ENCODE measurements at places on chromosomes 4 and X.
A peak's percentile ranks its signal among the peaks of the same experiment; 100 is the strongest.

DNA sequence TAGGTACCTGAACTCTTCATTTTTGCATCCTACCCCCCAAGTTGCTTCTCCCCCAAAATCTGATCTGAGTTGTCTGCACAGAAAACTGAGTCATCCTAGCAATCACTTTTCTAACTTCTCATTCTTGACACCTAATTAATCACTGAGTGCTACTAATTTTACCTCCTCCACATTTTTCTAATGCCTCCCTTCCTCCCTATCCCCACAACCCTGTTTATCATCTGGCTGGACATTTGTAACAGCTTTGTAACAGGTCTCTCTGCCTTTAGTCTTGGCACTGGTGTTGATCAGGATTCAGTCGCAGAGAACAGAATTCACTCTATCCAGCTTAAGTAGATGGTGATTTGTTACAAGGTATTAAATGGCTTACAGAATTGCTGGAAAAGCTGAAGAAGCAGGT lies 303.9 kb upstream of the GATB start:
- no peak for DNase-seq

GRCh38 chr4:102503831-102504786 lies 3.0 kb downstream of the NFKB1 start:
- no peak for DNase-seq

DNA sequence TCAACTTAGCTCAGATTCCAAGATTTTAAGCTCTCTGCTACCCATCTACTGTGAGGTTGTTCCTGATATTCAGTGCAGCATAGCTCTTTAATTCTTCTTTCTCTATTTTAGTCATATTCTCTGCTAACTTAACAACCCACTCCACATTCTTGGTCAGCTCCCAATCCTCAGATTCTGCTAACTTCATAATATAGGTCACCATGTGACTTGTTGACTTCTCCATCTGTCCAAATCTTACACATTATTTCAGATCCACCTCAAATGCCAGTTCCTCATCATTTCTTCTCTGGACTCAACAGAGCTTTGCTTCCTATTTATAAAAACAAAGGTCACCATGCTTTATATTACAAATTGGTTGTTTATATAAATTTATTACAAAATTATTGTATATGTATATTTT lies 29.3 kb upstream of the RXFP1 start:
- no peak for DNase-seq

DNA sequence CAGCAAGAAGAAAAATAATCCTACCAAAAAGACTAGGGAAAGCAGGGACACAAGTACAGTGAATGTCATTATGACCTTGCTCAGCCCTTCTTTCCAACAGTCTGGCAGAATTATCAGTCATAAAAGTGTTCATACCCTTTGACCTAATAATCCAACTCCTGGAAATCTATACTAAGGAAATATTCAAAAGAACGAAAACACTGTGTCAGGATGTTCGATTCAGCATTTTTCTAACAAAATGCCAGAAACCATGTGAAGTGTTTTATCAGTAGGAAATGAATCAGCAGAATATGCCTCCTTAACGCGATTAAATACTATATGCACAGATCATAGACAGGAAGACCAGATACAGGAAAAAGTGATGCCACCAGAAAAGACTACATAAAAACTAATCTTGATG lies 16.2 kb upstream of the S100G start:
- DNase-seq = no peak

GRCh38 chr4:156560701-156561100 lies 410.9 kb downstream of the PDGFC start:
- DNase-seq = no peak

GRCh38 chr4:121939690-121940089 lies 12.2 kb downstream of the TRPC3 start:
- DNase-seq = no peak

- DNase-seq = no peak
These were observed 25.6 kb upstream of the MSMO1 start for GRCh38 chr4:165301833-165302232.

- peak; percentile 75 for DNase-seq
These were observed at the start of gene PRAF2 for GRCh38 chrX:49073601-49074575. Gene PRAF2, minus strand, starts transcription at chrX:49074002. Its CDS starts 15 bp downstream, at chrX:49073987.

DNA sequence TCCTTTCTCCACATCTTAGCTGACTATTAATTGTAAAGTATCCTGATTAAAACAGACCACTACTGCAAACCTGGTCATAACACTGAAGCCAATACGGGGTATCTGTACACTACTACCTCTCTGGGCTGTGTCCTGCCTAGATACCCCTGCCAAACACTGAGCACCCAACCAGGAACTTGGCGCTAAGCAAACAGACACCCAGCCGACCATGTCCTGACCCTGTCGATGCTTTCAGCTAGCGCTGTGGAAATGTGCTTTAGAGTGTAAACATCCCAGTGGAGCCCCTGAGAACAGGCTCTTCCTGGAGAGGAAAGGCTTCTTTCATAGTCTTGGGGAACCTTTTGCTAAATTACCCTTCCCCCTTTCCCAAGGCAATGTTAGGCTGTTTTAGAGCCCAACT lies 52.9 kb downstream of the CCNG2 start:
- DNase-seq = no peak

DNA sequence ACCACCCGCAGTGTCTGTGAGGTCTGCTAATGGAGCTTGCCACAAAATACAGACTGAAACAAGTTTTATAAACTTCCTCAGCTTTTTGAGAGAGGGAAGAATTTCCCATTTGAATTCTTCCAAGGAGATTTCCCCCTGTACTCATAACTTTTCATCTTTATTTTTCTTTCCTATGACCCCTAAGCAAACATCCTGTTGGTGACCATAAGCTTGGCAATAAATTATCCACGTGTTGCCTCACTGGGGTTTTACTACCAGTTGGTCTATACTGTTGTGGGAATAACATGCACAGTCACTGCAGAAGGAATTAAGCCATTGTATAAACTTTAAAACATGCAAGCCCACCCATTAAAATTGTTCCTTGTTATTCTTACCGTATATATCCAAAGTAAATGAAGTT lies 86.2 kb downstream of the SLC39A8 start:
- DNase-seq = no peak

- DNase-seq = no peak
These were observed 160.2 kb downstream of the NHS start for GRCh38 chrX:17535229-17535628.

- no peak for DNase-seq
These were observed 62.8 kb downstream of the PPP3CA start for GRCh38 chr4:101284546-101284945.

GRCh38 chr4:144656850-144657249 lies 10.9 kb downstream of the HHIP start:
- no peak for DNase-seq

GRCh38 chr4:155072417-155072816 lies 136.0 kb upstream of the NPY2R start:
- DNase-seq = no peak

- no peak for DNase-seq
These were observed 54.5 kb upstream of the C4orf54 start for GRCh38 chr4:99712099-99712498.

GRCh38 chr4:123471655-123472369 lies 75.2 kb downstream of the SPRY1 start:
- no peak for DNase-seq

DNA sequence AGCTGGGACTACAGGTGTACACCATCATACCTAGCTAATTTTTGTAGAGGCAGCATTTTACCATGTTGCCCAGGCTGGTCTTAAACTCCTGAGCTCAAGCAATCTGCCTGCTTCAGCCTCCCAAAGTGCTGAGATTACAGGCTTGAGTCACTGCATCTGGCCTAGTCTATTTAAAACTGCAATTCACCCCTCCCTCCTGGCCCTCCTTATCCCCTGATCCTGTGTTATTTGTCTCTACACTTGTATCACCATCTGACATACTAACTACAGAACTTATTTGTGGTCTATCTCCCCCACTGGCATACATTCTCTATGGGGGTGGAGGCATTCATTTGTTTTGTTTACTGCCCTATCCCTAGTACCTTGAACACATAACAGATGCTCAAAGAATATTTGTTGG lies 23.7 kb downstream of the CC2D2A start:
- no peak for DNase-seq

- DNase-seq = no peak
These were observed 250.9 kb downstream of the TENM3 start for GRCh38 chr4:182494103-182494502.

GRCh38 chrX:97117572-97117971 lies 233.9 kb downstream of the RPA4 start:
- no peak for DNase-seq

DNA sequence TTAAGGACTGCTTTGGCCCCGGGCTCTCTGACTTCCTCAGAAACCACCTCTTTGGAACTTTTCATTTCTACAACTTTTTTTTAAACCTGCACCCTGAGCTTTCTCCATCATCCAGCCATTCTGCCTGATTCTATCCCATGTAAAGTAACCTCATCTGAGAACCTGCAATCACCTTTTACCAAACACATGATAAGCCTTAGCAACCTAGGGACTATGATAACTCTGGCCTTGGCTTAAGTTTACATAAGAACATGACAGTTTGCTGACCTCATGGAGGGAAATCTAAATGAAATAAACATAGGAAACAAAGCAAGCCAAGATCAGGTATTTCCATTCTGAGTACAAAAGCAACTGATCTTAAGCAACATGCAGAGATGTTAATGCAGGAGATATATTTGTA lies 15.7 kb upstream of the TMEM150C start:
- no peak for DNase-seq

GRCh38 chr4:630656-631055 lies 5.3 kb downstream of the PDE6B start:
- no peak for DNase-seq

DNA sequence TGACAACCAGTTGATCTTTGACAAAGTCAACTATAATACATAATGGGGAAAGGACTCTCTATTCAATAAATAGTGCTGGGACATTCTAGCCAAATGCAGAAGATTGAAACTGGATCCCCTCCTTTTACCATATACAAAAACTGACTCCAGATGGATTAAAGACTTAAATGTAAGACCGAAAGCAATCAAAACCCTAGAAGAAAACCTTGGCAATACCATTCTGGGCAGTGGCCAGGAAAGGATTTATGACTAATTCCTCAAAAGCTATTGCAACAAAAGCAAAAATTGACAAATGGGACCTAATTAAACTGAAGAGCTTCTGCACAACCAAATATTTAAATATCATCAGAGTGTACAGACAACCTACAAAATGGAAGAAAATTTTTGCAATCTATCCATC lies 185.1 kb downstream of the NPNT start:
- DNase-seq = no peak

- DNase-seq = no peak
These were observed 2.3 kb downstream of the APBB2 start for GRCh38 chr4:41211951-41212615.

DNA sequence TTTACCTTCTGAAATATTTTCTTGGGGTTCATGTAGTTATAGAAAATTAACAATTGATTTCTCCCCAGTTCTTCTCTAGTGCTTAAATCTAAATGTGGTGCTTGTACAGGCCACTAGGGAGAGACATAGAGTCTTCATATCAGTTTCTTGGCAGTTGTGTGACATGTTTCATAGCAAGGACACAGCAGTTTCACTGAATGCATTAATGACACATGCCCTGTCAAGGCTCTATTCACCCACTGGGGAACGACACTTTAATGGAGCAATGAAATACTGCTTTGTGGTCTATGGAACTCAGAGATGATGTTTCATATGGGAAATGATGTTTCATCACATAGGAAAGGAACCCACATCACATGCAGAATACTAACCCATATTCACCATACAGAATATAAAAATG lies 2.8 kb downstream of the VEGFC start:
- DNase-seq = peak; percentile 77

DNA sequence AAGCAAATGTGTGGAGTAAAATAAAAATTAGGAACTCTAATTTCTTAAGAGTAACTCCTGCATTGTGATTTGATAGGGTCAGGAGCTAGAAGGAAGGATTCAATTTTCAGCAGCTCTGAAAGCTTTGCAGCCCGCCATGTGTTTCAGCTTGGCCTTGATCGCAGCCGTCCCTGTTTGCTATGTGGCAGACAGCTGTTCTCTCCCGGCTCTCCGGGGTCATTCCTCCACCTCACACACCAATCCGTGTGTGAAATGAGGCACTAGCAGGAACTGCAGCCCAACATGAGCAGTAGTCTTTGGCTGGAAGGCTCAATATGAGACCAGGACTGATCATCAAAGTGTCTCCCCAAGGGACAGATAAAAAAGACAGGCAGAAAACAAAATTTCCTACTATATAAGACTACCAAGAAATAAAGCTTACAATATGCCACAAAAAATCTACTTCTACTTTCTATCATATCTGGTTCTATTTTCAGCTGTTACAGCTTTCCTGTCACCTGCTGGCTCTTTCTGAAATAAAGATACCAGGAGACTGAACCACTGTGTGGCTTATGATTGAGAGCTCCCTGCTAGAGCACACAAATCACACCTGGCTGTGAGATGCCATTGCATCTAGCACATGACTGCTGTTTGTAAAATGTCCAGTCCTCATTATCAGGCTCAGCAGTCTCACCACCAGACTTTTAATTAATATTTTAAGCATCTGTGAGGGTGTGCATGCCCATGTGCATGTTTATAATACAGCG lies 44.1 kb upstream of the SEC24B start:
- no peak for DNase-seq

GRCh38 chr4:133081246-133081645 lies 67.8 kb upstream of the PCDH10 start:
- DNase-seq = no peak

GRCh38 chr4:54542540-54543041 lies 115.2 kb upstream of the KIT start:
- DNase-seq = no peak
